RPMI8226 (cell line): ENCODE measurements at places on chromosomes 5 and 9.

GRCh38 chr5:142133330-142134206 is 25.0 kb downstream of the NDFIP1 start:
- no peak for DNase-seq

DNA sequence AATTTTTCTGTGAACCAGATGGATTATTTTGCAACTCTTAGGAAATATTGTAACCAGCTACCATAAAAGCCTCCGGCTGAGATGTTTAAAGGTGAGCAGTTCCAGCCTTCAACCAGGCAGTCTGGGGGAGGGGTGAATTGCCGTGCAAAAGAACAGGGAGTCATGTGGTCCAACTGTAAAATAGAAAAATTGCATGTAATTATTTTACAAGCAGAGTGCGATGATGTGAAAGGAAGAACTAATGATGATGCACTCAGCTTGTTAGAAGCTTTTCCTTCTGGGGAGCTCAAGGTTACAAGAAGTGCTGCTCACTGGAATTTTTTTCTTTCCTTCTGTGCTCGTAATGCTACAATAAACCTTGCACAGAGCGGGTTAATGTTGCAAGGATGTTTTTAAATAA is 188.7 kb upstream of the ITGA1 start:
- DNase-seq: no peak

DNA sequence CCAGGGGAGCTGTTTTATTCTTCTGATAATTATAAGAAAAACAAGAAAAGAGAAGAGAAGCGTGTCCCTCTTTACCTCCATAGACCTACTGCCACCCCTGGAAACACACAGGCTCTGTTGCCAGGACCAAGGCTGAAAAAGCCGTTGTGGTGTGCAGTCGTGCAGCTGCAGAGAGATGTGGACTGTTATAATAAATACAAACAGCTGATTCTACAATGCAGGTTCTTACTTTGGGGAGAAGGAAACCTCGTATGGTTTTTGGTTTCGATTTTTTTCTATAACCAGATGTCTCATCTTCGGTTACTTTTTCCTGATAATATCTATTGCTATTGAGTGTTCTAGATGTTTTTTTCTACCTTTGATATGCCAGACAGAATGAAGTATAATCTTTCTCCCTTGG is 28.1 kb downstream of the FYB1 start:
- peak; percentile 8 for DNase-seq

DNA sequence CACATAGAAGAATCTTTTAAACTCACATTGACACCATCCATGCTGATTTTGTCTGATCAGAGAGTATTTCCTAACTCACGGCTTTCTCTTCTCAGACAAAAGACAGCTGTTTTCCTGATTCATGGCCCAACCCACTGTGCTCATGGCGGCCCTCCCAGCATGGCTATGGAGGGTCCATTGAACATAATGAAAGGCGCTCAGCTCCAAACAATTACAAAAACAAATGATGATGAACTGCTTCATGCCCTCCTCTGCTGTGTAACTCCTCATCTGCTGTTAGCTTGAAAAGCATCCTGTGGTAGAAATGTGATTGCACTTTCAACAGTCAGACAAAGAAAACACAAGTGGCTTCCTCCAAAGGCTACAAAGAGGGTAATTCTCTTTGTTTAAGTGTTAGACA is 673.8 kb downstream of the PRELID2 start:
- no peak for DNase-seq
